Activated T-helper 1 cell treated with anti-CD3 and anti-CD28 coated beads, Interleukin-2, amount 50 U/mL, for 16 hours (primary cell): ENCODE measurements at places on chromosomes 3 and 15.

GRCh38 chr3:165642761-165643420 lies 194.3 kb downstream of the BCHE start:
- DNase-seq = no peak

- no peak for DNase-seq
Measured at GRCh38 chr3:134824791-134825190, 29.7 kb downstream of the EPHB1 start.

DNA sequence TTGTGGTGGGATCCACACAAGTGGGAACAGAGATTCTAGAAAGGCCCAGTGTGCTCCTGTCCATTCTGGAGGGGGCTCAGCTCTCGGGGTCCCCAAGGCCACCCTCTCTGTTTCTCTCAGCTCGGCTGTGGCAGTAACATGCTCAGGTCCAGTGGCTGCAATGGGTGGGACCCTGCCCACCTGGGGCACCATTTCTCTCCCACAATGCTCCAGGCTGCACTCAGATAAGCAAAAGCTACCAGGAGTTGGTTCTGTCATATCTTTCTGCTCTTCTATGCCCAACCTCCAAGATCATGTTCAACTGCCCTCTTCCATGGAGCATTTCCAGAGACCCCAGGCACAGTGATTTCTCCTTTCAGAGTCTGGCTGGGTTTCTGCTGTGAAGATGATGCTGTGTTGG lies 40.8 kb downstream of the ITGA11 start:
- DNase-seq = no peak

DNA sequence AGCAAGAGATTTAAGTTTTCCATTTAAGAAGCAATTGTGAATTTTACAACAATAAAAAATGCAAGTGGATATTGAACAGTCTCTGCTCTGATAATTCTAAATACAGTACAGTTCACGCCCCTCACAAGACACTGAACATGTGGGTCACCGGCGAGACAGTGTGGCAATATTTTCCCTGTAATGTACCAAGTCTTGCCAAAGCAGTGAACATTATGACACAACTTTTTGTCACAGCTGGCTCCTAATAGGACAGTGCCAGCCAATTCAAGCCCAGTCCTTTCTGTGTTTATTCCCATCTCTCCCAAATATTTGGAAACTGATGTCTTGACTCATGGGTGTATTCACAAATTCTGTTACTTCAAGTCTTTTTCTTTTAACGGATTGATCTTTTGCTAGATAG lies 62.3 kb downstream of the PPARG start:
- no peak for DNase-seq

DNA sequence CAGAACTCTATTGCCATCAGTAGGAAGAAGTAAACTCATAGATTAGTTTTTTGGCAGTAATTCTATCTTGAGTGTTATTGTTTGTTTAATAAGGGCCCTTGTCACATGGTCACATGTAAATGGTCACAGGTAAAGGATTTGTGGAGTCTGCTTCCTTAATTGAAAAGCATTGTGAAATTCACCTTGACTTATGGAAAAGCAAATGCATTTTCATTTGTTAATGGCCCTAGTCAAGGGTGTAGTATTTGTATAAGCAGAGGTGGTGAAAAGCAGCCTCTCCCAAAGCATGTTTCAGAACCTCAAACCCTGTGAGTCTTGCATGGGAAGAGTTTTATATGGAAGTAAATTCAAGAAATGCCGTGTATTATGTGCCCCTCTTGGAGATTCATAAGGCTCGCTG lies 197.5 kb upstream of the NR2E3 start:
- DNase-seq = no peak

DNA sequence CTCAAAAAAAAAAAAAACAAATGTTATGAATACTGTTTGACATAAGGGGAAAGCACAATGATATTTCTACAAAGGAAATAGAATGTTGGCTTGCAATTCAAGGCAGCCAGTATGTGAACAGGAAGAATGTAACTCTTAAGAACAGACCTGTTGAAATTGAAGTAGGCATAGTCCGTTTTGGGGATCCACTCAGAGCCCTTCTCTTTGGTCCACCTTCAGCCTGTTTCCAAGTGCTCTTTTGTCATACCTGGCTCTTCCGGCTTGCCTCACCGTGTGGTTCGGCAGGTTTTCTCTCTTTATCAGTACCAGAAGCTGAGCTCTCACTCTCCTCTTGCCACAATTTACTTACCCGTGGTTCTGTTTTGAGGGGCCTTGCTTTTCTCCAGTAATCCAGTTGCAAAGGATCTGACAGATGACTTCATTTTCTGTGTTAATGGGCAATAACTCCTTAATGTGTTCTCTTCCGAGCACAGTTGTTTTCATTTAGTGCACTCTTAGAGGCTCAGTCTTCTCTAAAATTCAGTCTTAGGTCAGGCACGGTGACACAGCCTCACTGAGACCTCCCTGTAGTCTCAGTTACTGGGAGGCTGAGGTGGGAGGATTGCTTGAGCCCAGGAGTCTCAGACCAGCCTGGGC lies 6.7 kb downstream of the ABHD17C start:
- no peak for DNase-seq

GRCh38 chr3:21991061-21991460 lies 240.1 kb upstream of the ZNF385D start:
- DNase-seq = no peak

GRCh38 chr3:42851228-42851834 lies 24.3 kb downstream of the CYP8B1 start:
- no peak for DNase-seq

DNA sequence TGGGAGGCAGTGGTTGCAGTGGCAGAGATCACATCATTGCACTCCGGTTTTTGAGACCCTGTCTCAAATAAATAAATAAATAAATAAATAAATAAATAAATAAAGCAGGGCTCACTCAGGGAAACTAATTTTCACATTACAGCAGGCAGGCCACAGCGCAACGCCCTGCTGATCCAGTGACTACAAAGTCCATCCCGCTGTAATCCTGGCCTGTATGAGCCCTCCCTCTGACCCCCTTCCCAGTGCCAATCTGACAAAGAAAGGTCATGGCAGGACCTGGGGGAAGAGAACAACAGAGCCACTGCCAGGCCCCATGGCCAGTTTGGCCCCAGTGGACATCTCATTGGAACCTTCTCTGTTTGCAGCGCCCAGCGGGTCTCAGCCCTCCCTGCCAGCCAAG lies 9.3 kb downstream of the SH3BP5 start:
- no peak for DNase-seq

GRCh38 chr15:88747111-88747510 lies 56.1 kb upstream of the ACAN start:
- no peak for DNase-seq

DNA sequence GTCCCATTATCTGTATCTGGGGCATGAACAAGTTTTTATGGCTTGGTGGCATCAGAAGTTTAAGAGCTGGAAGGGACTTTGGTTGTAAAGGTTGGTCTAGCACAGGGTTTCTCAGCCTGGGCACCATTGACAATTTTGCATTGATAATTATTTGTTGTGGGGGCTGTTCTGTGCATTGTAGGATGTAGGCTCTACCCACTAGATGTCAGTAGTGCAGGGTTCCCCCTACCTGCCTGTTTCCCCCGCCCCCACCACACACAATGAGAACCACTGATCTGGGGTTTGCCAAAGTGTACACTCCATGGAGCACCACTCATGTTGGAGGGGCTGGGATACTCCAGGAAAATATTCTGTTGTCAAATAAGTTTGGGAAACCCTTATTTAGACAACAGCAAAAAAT lies 42.7 kb downstream of the PLCL2 start:
- no peak for DNase-seq

DNA sequence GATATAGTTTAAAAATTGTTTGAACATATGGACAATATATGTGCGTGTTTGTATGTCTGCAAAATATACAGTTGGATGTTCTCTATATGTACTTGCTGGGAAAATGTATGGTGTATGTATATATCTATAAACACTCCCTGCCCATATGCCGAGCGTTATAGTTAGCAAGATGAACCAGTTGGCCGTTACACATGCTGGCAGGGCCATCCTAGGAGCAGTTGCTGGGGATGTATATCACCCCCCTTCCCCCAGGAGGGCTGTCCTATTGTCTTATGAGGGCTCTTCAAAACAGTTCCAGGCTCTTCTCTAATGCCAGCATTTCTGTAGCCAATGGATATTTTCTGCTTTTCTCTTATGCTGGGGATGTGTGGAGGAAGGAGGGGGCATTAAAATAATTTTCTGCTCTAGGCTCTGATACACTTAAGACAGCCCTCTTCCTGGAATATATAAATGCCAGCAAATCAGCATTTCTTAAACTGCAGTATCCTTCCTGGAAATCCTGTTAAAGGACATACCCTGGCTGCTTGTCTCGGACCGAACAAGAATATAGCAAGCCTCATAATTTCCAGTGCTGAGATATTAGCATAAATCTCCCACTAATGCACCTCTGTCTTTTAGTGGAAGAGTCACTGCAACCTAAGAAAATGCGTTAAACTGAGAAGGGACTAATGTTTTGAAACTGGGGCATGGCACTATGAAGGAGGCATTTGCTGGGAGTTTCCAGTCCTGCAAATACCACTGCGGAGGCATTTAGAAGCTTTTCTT lies 134.4 kb downstream of the MDFIC2 start:
- no peak for DNase-seq

- DNase-seq = no peak
Measured at GRCh38 chr15:48064421-48064820, 56.4 kb upstream of the SLC24A5 start.
